ENCODE measurements at places on chromosomes 6 and 20. TPM values are rescaled to one million over a fixed set of nuclear protein-coding genes. Genes with fewer than 3 reads are reported as not detected.
A peak's percentile ranks its signal among the peaks of the same experiment; 100 is the strongest.

- no peak overlapping the region for H3K27ac ChIP-seq
- DNase-seq = no peak
- H3K4me3 ChIP-seq = no peak overlapping the region
- no peaks in the 10 kb centered on the region for H3K4me1 ChIP-seq
- no peaks in the 10 kb centered on the region for H3K36me3 ChIP-seq
- H3K27me3 ChIP-seq = no peaks in the 10 kb centered on the region
Measured at GRCh38 chr20:40476461-40476860, 212.6 kb downstream of the MAFB start.

- peaks cover 14% of the 10 kb centered on the region for H3K36me3 ChIP-seq
- H3K4me3 ChIP-seq = peak overlapping the region; percentile 76
- H3K4me1 ChIP-seq = peaks cover 38% of the 10 kb centered on the region
- peaks cover 16% of the 10 kb centered on the region for H3K27me3 ChIP-seq
- peak; percentile 90 for DNase-seq
Measured at GRCh38 chr20:33568378-33568777, 78.5 kb downstream of the CBFA2T2 start.

DNA sequence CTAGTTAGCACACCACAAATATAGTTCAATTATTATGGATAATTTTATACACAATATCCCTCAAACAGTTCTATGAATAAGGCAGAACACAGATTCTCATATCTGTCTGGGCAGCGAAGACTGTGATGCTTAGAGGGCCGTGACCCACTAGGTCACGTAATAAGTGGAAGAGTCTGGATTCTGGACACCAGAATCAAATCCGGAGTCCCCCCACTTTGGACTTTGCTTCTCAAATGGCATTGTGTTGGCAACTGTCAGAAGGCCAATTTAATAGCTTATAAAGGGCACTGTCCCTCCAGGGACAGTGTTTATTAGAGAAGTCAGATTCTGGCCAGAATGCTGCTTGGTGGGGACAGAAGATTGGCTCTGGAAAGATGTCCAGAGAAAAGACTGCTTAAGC, 6.8 kb upstream of the CCDC167 start:
- no peak for DNase-seq
- H3K4me3 ChIP-seq = no peak overlapping the region
- H3K27me3 ChIP-seq = no peaks in the 10 kb centered on the region
- H3K36me3 ChIP-seq = no peaks in the 10 kb centered on the region
- H3K4me1 ChIP-seq = peaks cover 44% of the 10 kb centered on the region

GRCh38 chr6:47023573-47023972, 18.6 kb downstream of the ADGRF1 start:
- H3K4me3 ChIP-seq = no peak overlapping the region
- H3K4me1 ChIP-seq = no peaks in the 10 kb centered on the region
- H3K36me3 ChIP-seq = no peaks in the 10 kb centered on the region
- H3K27me3 ChIP-seq = no peaks in the 10 kb centered on the region
- no peak for DNase-seq

DNA sequence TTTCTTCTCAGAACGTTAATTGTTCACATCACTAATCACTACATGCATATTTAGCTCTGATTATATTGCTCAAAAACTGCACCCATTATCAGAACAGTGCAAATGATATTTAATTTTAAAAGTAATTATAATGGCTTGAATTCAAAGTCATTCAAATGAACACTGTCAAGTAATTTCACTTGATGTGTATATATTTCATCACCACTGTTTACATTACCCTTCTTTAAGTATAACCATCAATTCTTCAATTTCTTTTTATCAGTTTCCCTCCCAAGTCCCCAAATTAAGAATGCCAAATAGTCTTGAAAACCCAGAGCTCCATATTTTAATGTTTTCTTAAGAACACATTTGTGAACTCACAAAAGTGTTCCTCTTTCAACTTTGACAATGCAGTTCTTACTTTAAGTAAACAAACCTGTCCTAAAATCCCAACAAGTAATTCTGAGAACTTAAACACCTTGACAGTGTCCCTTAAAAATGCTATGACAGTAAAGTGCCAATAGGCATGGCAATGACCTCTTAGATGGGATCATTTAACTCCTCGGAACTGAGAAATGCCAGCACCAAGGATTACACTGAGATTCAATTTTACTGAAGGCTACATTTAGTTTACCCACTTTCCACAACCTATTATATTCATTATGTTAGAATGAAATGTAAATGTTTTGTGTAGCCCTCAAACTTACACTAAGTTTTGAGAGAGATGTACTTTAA, 16.7 kb upstream of the SNX14 start:
- no peak for DNase-seq
- no peaks in the 10 kb centered on the region for H3K4me1 ChIP-seq
- no peak overlapping the region for H3K27ac ChIP-seq
- H3K36me3 ChIP-seq = peaks cover 4% of the 10 kb centered on the region
- H3K4me3 ChIP-seq = no peak overlapping the region
- no peaks in the 10 kb centered on the region for H3K27me3 ChIP-seq

DNA sequence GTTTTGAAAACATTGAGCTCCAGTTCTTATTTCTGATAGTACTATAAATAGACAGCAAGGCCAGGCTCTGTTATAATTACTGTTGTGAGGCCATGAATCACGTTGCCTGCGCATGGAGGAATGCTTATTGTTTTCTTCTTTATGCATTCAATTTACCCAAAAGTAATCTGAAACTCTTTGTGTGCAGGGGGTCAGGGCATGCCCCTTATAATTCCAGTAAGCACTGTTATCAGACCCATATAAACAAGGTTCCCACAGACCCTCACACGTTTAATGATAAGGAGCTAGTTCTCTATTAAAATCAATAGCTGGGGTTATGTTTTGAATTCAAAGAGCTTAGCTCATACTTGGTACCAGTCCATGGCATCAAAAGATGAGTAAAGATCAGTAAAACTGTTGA, 174.8 kb upstream of the ARG1 start:
- H3K36me3 ChIP-seq = peaks cover 3% of the 10 kb centered on the region
- H3K4me3 ChIP-seq = no peak overlapping the region
- H3K4me1 ChIP-seq = no peaks in the 10 kb centered on the region
- no peak overlapping the region for H3K27ac ChIP-seq
- no peak for DNase-seq

DNA sequence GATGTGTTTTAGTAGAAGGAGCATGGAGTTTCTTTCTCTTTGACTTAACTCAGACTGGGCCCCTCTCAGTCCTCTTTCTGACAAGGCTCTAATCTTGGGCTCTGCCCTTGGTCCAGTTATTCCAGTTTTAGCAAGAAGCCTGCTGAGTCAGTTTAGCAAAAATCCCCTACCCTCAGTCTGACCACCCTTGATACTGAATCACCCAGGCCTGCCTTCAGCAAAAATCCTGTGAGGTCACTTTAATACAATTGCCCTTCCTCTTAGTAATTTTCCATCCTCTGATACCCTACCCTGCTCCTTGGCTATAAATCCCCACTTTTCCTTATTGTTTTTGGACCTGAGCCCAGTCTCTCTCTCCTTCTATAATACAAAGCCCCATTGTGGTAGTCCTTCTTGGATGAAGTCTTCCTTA, 326.7 kb upstream of the NOX3 start:
- H3K4me1 ChIP-seq = no peaks in the 10 kb centered on the region
- DNase-seq = no peak
- no peak overlapping the region for H3K27ac ChIP-seq
- H3K36me3 ChIP-seq = no peaks in the 10 kb centered on the region
- no peak overlapping the region for H3K4me3 ChIP-seq

Gene LINC00237
- total RNA-seq = not detected

Gene ME1
- total RNA-seq = 3.5 TPM

Gene ASIP
- not detected for total RNA-seq

Gene MAS1
- total RNA-seq = not detected

Measured in glutamatergic neuron (in vitro differentiated cells).